ENCODE measurements at places on chromosomes 13 and 19.
A peak's percentile ranks its signal among the peaks of the same experiment; 100 is the strongest.

DNA sequence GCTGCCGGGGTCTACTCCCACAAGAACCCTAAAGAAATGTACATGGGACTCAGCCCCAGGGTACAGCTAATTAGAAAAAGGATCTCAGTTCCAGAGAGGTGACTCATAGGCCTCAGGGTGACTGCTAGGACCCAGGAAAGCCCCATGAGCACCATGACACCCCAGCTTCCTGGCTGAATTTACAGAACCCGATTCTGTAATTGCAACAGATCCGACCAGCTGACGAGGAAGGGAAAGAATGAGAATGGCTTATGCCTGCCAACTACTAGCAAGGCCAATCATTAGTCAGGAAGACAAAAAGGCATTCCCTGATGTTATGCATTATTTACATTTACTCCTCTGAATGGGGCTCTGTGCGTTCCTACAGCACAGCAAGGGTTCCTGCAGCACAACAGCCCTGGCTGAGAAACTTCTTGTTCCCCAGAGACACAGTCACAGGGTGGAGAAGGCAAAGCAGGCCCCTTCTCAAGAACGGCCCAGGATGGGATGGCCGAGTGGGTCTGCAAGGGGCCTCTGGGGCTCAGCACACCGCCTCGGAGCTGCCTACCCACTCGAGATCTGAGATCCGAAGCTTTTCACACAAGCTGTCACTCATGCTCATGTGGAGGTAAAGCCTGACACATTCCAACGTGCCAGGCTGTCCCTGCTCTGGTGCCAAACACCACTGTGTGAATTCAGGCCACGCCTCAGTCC is 27.2 kb downstream of the PBX4 start:
- DNase-seq: peak; percentile 98

DNA sequence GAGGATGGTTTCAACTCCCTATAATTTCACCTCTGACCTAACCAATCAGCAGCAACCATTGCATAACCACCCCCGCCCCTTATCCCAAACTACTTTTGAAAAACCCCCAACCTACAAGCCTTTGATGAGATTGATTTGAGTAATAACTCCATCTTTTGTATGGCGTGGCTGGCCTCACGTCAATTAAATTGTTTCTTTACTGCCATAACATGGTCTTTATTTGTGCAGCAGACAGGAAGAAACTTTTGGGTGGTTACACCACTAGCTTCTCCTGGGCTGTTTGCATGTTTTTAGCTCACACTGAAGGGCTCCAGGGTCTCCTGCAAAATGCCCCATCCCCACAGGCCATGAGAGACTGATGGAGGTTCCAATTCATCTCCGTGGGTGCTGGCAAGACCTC is 34.0 kb upstream of the PEG3 start:
- DNase-seq: no peak

- peak; percentile 36 for DNase-seq
Observed at GRCh38 chr19:3975637-3976087, 4.8 kb upstream of the DAPK3 start.

- peak; percentile 40 for DNase-seq
Observed at GRCh38 chr13:49791315-49791710, 1.2 kb downstream of the KPNA3 start.

DNA sequence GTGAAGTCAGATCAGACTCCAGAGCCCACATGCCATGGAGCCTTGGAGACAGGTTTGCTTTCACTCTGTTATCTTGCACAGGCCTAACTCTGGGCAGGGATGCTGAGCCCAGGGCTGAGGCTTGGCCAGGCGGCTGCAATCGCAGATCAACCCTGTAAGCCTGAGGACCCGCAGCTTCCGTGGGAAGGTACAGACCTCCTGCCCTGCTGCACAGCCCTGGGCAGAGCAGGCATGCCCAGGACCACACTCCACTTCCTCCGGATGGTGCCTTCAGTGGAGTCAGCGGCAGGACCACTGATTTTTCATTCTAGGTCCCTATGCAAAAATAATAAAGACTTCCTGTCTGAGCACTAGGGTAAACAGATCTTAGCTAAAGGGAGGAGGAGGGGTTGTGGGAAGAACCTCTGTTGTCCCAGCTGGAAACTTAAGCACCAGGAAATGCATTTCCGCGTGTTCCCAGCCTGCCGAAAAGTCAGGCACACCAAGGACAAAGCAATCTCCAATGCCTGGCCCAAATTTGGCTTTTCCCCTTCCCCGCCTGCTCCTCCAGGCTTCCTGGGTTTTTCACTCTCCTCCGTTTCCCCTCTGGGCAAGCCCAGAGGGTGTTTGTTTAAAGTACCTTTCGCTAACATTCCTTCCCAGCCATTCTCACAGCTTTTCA is 87.3 kb downstream of the KCTD15 start:
- DNase-seq: no peak

DNA sequence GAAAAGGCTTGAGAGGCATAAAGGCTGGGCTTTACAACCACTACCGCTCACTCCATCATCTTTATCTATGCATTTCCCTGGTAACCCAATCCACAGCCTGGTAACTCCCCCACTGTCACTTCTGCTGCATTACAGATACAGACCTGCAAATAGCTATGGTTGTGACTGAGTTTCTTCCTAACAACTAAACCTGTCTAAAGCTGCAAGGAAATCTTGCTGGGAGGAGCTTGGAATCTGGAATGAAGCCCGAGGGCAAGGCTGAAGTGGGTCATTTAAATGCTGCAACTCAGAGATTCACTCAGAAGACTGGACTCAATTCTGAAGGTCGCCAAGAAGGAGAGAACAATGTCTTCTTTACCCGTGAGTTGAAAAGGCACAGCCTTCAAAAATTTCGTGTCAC is at the start of gene LGALS13:
TSS of gene LGALS13 (plus strand) at position 301 of the 400 bp plus-strand sequence. CDS start at position 346, 45 bp downstream.
- no peak for DNase-seq

GRCh38 chr19:622666-623065 is 10.7 kb downstream of the POLRMT start:
- no peak for DNase-seq

GRCh38 chr19:57686727-57687126 is 5.0 kb downstream of the ZNF551 start:
- DNase-seq: no peak

GRCh38 chr13:25132751-25133390 is 36.9 kb downstream of the PABPC3 start:
- DNase-seq: no peak

- no peak for DNase-seq
Observed at GRCh38 chr13:37067874-37068273, 8.4 kb upstream of the SUPT20H start.

DNA sequence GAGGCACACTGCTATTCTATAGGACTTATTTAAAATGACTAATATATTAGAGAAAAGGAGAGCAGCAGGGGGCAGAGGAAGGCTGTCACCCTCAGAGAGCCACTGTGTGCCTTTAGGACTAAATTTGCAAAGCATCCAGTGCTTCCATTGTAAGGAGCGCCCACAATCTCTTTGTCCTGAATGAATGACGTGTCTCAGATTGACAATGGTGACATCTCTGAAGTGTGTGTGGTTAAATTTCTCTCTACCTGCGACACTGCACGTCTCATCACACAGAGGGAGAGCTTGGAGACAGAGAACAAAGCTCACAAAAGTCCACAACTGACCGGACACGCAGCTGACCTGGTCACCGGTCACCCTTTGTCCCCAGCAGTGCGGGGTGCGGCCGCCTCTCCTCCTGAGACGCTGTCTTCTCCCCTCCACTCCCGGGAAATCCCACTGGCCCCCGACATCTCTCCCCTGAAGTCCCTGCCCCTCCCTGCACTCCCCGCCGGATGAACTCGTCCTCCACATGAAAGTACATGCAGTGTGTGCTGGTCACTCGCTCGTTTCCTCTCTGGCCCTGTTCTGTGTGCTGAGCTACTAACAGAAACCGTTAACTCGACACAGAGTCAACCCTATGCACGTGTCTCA is 107.2 kb downstream of the RAB20 start:
- no peak for DNase-seq

DNA sequence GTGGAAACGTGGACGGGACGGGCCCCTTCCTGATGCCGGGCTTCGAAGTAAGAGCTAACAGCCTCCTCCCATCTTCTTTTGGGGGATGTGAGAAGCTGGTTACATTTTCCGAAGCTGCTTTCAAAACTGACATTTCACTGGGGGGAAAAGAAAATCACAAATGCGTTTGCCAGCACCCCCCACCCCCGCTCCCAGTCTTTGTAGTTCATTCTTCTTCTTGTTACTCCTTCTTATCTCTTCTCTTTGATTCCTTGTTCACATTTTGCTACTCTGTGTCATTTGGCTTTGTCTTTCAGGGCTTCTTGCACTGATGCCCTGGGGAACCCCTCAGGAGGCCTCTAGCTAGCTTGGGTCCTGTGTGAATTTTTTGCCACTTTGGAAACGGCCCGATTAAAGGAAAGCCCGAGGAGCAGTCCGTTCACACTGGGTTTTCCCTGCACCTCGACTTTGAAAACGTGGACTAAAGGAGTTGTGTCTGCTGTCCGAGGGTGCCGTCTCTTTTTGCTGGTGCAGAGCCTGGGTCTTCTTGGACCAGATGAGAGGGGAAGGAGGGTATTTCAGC is 1.3 kb downstream of the CARM1 start:
- peak; percentile 57 for DNase-seq

GRCh38 chr19:41377977-41378709 is 1.8 kb downstream of the TMEM91 start:
- no peak for DNase-seq

- DNase-seq: no peak
Observed at GRCh38 chr13:78129823-78130222, 211.2 kb upstream of the EDNRB start.

DNA sequence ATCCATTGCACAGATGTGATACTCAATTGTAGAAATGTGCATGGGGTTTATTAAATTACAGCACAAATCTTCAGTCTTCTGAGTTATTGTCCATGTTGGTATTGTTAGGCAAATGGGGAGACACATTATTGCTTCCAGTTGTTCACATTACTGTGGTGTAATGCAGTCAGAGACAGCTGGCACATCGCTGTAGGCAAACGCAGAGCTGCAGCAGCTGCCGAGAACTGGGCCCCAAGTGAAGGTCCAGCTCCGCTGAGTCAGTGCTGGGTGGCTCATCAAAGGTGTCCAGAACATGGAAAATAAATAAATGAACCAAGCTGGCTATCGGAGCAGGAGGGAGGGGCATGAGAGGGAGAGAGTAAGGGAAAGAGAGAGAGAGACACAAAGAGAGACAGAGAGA is 299.1 kb upstream of the OBI1 start:
- peak; percentile 3 for DNase-seq

- peak; percentile 6 for DNase-seq
Observed at GRCh38 chr13:52862358-52863206, 14.1 kb upstream of the PCDH8 start.

GRCh38 chr13:46953331-46953730 is 56.5 kb upstream of the HTR2A start:
- no peak for DNase-seq
